Stimulated activated naive CD8-positive, alpha-beta T cell treated with anti-CD3 and anti-CD28 coated beads, Interleukin-15, amount 100 ng/mL, for 72 hours (primary cell): ENCODE measurements at places on chromosomes 16 and 17.
A peak's percentile ranks its signal among the peaks of the same experiment; 100 is the strongest.

GRCh38 chr16:10253409-10253808, 71.2 kb upstream of the GRIN2A start:
- no peak for DNase-seq

DNA sequence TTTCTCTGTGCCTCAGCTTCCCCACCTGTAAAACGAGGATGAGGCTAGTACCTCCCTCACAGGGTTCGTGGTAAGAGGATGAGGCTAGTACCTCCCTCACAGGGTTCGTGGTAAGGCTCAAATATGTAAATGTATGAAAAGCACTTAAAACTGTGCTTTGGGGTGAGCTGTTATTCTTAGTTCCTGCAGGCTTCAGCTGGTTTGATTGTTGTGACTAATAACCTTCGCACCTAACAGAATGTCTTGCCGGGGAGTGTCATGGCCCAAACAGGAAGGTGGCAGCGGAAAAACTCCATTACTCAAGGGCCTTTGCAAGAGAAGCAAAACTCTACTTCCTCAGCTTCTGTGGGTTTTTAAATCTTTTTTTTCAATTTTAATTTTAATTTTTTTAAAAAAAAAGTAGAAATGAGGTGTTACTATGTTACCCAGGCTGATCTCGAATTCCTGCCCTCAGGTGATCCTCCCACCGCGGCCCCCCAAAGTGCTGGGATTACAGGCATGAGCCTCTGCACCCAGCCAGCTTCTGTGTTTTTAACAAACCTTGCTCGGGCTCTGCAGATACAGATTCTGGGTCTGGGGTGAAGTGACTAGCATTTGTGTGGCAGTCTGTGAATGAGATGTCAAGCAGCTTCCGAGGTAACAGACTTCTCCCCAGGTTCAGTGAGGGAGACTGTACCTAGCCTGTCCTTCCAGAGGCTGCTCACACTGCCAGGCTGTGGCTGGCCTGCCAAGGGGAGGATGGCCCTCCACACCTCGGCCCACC, 103.0 kb downstream of the RAB11FIP4 start:
- peak; percentile 75 for DNase-seq

DNA sequence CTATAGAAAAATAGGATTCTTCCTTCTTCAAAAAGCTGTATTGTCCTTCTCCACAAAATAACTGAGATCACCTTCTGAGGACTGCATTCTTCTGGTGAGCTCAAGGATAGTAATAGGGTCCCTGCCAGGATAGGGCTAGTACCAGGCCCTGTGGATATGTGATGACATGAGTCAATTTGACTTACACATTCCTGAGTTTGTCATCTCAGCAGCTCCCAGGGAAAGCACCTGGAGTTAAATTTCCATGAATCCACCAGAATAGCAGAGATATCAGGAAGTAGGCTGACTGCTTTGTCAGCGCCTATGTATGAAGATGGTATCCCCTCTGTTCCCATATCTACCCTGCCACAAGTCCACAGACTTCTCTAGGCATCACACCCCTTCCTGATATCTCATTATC, 225.8 kb downstream of the PMP22 start:
- DNase-seq: no peak

DNA sequence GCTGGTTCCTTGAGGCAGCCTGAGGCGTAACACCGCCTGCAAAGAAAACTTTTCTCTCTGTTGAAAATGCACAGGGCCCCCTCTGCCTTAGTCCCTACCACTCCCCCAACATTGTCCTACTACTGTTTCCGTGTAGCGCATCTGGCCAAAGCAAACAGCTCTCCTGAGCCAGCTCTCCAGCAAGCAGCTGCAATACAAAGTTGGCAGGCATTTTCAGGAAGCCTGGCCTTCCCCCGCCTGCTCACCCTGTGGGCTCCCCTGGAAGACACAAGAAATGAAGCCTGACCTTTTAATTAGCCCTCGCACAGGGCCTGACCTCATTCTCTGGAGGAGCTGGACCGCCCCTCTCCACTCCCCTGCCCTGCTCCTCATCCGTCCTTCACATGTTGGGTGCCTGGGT, 66.7 kb downstream of the SOX9 start:
- no peak for DNase-seq

GRCh38 chr17:53626286-53626685, 196.4 kb upstream of the KIF2B start:
- no peak for DNase-seq

- peak; percentile 37 for DNase-seq
These were observed 1.2 kb downstream of the DYNLL2 start for GRCh38 chr17:58084317-58084981.

DNA sequence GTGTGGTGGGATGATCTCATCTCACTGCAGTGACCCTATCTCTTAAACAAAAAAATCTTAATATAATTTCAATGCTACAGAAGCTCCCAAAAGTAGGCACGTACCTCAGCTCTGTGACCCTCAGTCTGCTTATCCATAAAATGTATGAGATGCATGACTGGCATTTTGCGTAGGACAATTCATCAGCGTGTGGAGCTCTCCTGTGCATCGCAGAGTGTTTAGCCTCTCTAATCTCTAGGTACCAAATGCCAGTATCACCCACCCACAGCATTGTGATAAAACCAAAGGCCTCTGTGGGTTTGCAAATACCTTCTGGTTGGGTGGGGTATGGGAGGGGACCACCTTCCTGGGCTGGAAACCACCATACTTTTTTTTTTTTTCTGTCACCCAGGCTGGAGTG, 19.0 kb upstream of the TUBG2 start:
- DNase-seq: no peak

DNA sequence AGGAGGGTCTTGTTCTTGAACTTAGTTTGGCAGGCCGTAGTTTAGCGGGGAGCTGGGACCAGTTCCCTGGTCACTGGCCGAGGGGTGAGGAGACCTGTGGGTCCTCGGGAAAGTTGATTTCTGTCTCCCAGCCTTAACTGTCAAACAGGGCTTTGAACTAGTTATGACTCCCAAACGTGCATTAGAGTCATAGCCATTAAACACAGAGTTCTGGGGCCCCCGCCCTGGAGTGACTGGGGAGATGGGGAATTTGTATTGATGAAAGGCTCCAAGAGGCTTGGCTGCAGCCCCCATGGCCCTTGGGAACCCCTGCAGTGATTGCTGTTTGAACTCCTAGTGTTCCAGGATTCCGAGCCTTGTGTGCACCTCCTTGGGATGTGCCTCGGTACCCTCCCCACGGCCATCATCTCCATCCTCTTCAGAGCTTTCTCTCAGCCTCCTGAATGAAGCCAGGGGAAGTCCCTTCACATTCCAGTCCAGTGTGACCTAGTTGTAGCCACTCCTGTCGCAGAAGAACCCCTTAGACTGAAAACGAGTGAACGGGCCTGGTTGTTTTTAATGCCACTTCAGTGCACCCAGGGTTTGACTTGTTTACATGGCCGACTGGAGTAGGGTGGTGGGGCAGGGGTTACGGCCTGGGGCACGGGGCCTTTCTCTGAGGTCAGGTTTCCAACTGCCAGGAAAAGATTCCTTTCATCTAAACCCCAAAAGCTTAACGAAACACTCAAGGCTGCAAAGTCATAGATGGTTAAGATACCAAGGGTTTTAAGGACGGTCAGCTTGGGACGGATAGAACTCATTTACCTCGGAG, 1.4 kb downstream of the MPRIP start:
- no peak for DNase-seq

DNA sequence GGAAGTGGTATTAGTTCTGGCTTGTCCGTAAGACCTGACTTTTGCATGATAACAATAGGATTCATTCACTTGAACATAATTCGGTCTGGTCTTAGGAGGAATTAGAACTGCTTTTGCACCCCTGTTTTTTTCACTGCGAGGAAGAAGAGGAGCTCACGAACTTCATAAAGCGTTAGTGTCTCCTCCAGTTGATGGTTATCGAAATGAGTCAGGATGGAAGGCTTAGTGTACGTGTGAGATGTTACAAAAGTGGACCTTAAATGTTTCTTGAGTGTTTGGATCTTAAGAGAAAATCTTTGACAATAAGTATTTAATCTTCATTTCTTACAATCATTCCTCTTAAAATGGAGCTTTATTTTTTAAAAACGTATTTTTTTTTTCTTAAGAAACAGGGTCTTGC, 52.8 kb downstream of the USP10 start:
- no peak for DNase-seq

DNA sequence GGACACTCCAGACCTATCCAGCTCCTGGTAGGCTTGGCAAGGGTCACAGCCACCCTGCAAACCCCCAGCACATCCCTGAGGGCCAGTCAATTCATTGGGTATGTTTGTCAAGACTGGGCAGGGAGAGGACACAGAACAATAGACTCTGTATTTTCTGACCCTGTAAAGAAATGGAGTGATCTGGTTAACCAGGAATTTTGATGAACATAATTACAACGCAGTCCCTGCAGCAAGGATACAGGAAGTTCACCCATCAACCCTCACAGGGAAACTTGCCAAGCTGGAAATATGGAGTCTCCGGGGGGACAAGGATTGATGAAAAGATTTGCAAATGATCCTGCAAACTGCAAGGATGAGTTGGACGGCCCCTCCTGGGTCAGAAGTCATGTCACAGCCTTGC, 126.1 kb upstream of the RCVRN start:
- DNase-seq: no peak

GRCh38 chr17:28518132-28518531, 12.0 kb downstream of the FOXN1 start:
- DNase-seq: no peak

GRCh38 chr17:3678095-3678820, 9.6 kb downstream of the EMC6 start:
- no peak for DNase-seq

- DNase-seq: no peak
These were observed 7.2 kb downstream of the MMP15 start for GRCh38 chr16:58032710-58033293.

- peak; percentile 74 for DNase-seq
These were observed 32.3 kb downstream of the RAP1GAP2 start for GRCh38 chr17:2828397-2829038.

DNA sequence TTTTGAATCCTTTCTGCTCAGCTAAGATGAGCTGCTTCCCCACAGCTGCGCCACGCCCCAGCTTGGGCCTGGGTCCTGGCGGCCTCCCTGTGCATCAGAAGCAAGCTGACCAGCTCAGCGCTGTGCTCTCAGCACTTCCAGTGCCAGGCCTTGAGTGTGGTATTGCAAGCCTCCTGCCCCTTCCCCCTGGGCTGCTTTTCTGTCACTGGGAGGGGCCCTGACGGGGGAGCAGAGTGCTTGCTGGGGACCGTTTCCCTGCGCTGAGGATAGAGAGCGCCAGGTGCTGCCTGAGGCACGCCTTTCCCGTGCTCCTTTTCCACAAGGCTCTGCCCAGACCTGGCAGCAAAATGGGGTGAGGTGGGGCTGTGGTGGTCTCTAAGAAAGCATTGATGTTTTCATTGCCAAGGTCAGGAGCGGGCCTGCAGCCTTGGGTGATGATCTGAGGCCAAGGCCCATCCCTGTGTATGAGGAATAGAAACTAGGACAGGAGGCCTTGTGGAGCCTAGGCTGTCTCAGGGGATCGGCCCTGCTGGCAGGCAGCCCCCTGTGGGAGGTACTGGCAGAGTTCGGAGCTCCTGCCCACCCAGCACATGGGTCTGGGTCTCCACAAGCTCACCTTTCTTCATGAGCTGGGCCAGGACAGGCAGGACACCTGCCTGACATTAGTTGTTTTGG, 29.7 kb downstream of the POLR3E start:
- peak; percentile 5 for DNase-seq

DNA sequence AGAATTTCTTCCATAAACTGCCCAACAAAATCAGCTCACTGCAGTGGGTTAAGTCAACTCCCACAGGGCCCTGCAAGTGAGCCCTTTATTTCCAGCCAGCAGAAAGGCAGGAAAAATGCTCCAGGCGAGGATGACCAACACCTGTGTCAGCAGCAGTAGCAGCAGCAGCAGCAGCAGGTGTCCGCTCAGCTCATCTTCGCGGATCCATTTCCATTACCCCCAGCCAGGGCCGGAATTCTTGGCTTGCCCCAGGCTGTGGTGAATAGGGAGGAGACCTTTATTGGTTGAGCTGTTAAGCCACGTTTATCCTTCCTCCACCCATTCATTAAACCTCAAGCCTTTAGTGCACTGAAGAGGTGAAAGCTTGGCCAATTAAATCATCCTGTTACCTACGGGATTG, 46.2 kb downstream of the MARCHF10 start:
- DNase-seq: no peak

DNA sequence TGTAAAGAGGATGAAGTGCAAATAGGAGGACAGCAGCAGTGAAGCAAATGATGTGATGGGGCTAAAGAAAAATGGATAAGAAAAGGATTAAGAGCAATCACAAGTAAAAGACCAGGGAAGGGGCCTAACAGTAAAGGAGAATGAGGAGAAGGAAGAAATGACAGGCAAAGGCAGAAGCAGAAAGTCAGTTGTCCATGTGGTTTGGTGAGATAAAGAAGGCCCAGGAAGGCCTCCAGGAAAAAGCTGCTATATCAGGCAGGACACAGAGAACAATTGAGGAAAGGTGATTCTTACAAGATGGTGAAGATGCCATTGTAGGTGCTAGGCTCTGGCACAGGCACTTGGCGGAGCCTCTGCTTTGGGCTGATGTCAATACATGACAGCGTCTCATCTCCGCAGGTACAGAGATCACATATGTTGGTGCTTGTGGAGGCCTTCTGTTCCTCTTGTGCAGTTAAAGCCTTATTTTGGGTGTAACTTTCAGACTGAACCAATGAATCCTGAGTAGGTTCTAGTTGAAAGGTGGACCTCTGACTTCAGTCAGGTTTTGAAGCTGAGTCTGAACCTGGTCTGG, 18.1 kb downstream of the RDM1 start:
- no peak for DNase-seq

DNA sequence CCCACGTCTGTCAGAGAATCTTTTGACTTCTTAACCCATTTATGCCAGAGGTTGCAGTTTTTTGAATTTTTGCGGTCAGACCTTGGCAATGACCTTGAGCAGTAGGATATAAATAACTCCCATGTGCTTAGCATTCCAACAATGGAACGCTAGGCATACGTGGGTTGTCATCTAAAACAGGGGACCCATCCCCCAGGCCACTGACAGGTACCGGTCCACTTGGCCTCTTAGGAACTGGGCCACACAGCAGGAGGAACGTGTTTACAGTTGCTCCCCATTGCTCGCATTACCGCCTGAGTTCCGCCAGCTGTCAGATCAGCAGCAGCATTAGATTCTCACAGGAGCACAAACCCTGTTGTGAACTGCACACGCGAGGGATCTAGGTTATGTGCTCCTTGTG, 76.8 kb upstream of the LGALS9 start:
- DNase-seq: no peak

DNA sequence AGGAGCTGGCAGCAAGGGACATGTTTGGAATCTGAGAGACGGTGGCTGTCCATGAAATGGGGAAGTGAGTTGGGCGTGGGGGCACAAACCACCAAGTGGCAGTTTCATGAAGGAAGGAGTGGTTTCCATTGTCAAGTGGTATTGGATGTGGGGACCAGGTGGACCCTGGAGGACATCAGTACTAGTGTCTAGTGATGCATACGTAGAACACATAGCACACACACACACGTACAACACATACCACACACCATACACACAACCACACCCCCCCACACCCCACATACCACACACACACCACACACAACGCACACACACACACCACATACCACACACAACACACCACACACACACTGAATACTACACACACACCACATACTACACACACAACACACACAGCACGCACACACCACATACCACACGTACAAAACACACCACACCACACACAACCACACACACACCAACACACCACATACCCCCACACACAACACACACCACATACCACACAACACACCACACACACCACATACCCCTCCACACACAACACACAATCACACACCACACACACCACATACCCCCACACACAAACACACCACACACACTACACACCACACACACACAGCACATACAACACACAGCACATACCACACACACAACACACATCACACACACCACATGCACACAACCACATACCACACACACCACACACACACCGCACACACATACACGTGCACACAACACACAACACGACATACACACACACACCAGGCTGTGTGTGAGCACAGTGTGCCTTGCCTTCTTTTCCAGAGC, 41.1 kb upstream of the GSE1 start:
- no peak for DNase-seq
